ENCODE measurements at places on chromosomes 16 and 17.

DNA sequence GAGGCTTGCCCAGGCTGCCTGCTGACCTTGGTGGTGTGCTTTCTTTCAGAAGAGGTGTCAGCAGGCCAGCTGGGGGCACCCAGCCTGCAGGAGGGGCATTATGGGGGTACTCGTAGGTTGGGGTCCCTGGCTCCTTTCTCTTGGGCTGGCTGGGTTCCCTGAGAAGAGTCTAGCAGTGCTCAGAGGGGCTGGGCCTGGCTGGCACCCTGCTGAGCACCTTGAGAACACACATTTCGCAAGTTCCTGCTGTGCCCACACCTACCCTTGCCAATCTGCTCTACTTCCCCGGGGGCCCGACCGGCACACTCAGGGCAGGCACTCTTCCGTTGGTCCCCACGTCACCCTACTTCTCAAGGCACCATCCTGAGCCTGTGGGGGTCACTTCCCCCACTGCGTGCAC is 5.1 kb downstream of the CEMP1 start:
- H3K27ac ChIP-seq: no peak overlapping the region
- H3K27me3 ChIP-seq: peaks cover 8% of the 10 kb centered on the region
- peaks cover 3% of the 10 kb centered on the region for H3K4me1 ChIP-seq

- no peak overlapping the region for H3K4me3 ChIP-seq
- no peaks in the 10 kb centered on the region for H3K36me3 ChIP-seq
- peaks cover 20% of the 10 kb centered on the region for H3K27me3 ChIP-seq
- H3K27ac ChIP-seq: no peak overlapping the region
- H3K4me1 ChIP-seq: peaks cover 11% of the 10 kb centered on the region
Measured at GRCh38 chr16:2773188-2773968, 3.7 kb downstream of the ELOB start.

GRCh38 chr16:30802936-30803335 is 15.9 kb upstream of the ZNF629 start:
- no peak overlapping the region for H3K4me3 ChIP-seq
- peaks cover 3% of the 10 kb centered on the region for H3K27me3 ChIP-seq
- no peak for DNase-seq

GRCh38 chr16:31474173-31474714 is 2.3 kb downstream of the TGFB1I1 start:
- H3K4me3 ChIP-seq: no peak overlapping the region
- H3K4me1 ChIP-seq: peaks cover 8% of the 10 kb centered on the region
- peaks cover 25% of the 10 kb centered on the region for H3K27me3 ChIP-seq
- peaks cover 4% of the 10 kb centered on the region for H3K36me3 ChIP-seq

DNA sequence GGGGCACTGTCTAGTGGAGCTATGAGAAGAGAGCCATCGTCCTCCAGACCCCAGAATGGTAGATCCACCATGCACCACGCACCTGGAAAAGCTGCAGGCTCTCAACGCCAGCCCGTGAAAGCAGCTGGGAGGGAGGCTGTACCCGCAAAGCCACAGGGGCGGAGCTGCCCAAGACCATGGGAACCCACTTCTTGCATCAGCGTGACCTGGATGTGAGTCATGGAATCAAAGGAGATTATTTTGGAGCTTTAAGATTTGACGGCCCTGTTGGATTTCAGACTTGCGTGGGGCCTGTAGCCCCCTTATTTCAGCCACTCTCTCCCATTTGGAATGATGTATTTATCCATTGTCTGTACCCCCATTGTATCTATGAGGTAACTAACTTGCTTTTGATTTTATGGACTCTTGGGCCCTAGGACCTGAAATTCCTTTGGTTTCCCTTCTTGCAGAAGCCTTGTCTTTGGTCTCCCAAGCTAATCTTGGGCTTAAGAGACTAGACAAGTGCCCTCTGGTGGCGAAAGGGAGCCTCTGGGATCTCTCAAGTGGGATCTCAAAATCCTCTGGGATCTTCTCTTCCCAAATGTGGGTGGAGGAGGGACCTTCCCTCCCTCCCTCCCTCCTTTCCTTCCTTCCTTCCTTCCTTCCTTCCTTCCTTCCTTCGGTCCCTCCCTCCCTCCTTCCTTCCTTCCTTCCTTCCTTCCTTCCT is 58.2 kb upstream of the HAPSTR1 start:
- no peak overlapping the region for H3K27ac ChIP-seq
- H3K36me3 ChIP-seq: no peaks in the 10 kb centered on the region
- no peaks in the 10 kb centered on the region for H3K4me1 ChIP-seq
- DNase-seq: peak; percentile 28

DNA sequence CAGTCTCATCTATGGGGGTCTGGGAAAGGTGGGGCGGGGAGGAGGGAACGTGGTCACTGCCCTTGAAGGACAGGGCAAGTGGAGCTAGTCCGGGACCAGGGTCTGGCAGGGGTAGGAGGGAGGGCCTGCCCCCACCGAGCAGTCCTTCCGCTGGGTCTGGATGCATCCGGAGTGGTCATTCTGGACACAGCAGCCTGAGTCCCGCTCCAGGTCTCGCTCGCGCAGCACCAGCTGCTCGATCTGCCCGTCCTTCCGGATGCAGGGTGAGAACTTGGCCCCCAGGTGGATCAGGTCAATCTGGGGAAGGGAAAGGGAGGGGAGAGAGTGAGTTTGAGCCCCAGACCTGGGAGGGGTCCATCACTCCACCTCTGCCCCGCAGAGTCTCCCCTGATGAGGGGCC is 6.8 kb downstream of the AANAT start:
- H3K4me3 ChIP-seq: no peak overlapping the region
- no peak overlapping the region for H3K27ac ChIP-seq
- H3K36me3 ChIP-seq: no peaks in the 10 kb centered on the region
- H3K27me3 ChIP-seq: peaks cover 5% of the 10 kb centered on the region

GRCh38 chr17:29828676-29829284 is 101.2 kb downstream of the SSH2 start:
- H3K36me3 ChIP-seq: no peaks in the 10 kb centered on the region
- H3K4me3 ChIP-seq: no peak overlapping the region
- H3K27ac ChIP-seq: no peak overlapping the region
- peaks cover 14% of the 10 kb centered on the region for H3K4me1 ChIP-seq
- H3K27me3 ChIP-seq: no peaks in the 10 kb centered on the region

DNA sequence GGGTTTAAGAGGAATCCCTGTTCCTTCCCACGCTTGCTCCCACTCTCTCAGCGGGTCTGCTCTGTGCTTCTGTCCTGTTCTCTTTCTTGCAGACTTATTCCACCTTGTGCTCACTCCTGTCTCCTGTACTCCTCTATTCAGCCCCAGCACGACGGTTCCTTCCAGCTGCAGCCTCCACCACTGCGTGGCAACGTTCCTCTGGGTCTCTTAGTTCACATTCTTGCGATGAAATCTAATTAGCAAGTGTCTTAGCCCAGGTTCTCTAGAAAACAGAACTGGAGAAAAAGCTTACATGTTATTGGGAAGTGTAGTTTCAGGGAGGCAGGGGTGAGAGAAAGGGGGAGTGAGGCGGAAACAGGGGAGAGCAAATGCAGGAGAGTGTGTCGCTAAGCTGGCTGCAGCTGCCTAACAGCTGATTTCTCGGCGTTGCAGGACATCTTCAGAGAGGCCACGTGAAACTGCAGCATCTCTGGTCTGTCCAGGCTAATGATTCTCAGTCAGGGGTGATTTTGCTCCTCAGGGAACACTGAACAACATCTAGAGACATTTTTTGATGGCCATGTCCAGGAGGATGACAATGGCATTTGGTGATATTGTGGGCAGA is 213.2 kb upstream of the NLRP1 start:
- DNase-seq: no peak
- H3K4me1 ChIP-seq: peaks cover 33% of the 10 kb centered on the region

DNA sequence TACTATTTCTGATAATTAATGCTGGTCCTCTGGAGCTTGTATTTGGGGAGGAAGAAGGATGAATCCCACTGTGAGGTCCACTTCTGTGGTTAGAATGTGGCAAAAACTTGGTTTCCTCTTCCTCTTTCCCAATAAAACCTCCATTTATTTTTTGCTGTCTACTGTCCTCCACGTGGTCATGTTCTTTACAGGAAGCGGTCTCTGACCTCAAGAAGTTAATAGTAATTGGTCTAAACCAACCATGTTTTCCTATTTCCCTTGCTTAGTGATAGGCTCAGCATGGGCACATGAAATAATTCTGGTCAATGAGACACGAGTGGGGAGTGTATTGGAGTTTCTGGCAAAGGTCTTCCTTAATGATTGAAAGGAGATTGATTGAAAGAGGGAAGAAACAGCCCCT is 33.9 kb downstream of the CHP2 start:
- H3K36me3 ChIP-seq: no peaks in the 10 kb centered on the region
- peaks cover 2% of the 10 kb centered on the region for H3K27me3 ChIP-seq
- DNase-seq: no peak
- H3K4me1 ChIP-seq: no peaks in the 10 kb centered on the region
- H3K4me3 ChIP-seq: no peak overlapping the region

- H3K4me1 ChIP-seq: peaks cover 58% of the 10 kb centered on the region
- H3K27me3 ChIP-seq: peaks cover 15% of the 10 kb centered on the region
- no peak for DNase-seq
- no peak overlapping the region for H3K4me3 ChIP-seq
Measured at GRCh38 chr17:27488231-27488630, 32.0 kb downstream of the KSR1 start.

- no peak overlapping the region for H3K4me3 ChIP-seq
- peaks cover 2% of the 10 kb centered on the region for H3K4me1 ChIP-seq
- DNase-seq: no peak
- H3K36me3 ChIP-seq: no peaks in the 10 kb centered on the region
- no peak overlapping the region for H3K27ac ChIP-seq
Measured at GRCh38 chr17:32931686-32932085, 3.7 kb downstream of the TMEM98 start.

DNA sequence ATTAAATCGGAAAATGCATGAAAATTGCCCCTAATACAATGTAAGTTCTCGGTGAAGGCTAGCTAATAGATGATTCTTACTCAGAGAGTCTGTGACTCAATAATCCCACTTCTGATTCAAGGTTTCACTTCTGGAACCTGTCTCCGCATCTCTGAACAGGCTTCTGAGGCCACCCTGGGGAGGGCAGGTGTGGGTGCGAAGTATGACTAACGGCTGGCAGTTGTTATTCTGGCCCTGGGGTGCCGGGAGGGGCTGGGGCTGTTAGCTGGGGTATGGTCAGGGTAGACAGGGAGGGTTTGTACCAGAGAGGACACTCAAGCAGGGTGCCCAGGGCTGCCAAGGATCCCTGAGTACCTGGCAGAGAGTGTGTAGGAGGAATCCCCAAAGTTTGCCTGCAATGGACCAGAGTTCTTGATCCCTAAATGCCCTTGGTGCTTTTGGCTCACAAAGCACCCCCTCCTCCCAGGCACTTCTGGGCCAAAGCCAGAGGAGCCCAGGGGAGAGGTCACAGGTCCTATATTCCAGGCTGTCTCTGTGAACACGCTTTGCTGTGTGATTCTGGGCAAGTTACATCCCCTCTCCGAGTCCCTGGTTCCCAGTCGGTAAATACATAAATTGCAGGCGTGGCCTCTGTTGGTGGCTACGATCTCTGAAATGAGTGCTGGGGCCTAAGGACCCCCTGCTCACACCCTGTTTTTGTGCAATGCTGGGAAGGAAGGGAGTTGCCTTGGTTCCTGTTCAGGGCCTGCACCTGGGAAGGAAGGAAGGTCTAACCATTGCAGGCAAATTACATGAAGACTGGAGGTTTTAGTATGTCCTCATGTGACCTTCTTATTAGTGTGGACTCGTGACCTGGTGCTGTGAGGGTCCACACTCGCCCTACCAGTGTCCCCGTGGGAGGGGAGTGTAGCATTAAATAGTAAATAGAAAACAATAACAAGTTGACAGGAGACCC is 49.9 kb upstream of the CPNE2 start:
- peaks cover 7% of the 10 kb centered on the region for H3K36me3 ChIP-seq
- peaks cover 5% of the 10 kb centered on the region for H3K4me1 ChIP-seq
- peaks cover 6% of the 10 kb centered on the region for H3K27me3 ChIP-seq
- no peak for DNase-seq
- no peak overlapping the region for H3K27ac ChIP-seq

- no peak overlapping the region for H3K27ac ChIP-seq
Measured at GRCh38 chr16:76732894-76733293, 455.7 kb downstream of the CNTNAP4 start.

GRCh38 chr16:23025692-23026307 is 123.5 kb downstream of the USP31 start:
- no peak for DNase-seq
- H3K36me3 ChIP-seq: no peaks in the 10 kb centered on the region
- H3K4me1 ChIP-seq: peaks cover 17% of the 10 kb centered on the region
- no peak overlapping the region for H3K4me3 ChIP-seq
- H3K27me3 ChIP-seq: no peaks in the 10 kb centered on the region

DNA sequence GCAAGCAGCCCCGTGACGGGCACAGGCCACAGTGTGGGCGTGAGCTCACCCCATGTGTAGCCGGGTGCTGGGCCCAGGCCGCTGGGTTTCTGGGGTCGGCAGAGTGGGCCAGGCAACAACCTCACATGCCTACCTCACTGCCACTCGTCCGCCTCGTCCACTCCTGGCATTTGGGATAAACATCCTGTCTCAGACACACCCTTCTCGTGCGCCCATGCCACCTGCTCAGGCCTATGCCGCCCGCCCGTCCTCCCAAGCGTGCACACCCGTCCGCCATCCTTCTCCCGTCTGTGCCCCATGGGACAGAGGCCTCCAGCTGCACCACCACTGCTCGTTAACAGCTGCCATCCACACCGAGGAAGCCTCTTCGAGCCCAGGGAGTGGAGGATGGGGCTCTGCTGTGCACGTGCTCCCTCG is 64.3 kb downstream of the KLHDC4 start:
- peak overlapping the region; percentile 55 for H3K27ac ChIP-seq
- peak overlapping the region; percentile 56 for H3K4me3 ChIP-seq
- peaks cover 38% of the 10 kb centered on the region for H3K4me1 ChIP-seq
- H3K36me3 ChIP-seq: no peaks in the 10 kb centered on the region
- DNase-seq: peak; percentile 49

DNA sequence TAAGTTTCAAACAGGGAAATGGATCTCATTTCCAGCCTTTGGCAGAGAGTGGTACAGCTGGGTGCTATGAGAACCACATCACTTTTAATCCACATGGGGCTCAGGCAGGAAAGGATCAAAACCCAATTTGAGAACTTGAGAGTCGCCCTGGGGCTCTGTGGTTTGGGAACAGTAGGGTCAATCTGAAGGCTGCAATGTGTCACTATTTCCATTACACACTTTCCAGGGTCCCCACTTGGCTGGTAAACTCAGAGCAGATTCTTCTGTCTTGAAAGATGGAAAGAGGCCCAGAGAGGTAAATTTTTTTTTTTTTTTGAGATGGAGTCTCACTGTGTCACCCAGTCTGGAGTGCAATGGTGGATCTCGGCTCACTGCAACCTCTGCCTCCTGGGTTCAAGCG is 6.7 kb upstream of the HIGD1B start:
- no peaks in the 10 kb centered on the region for H3K27me3 ChIP-seq
- peaks cover 15% of the 10 kb centered on the region for H3K4me1 ChIP-seq
- no peaks in the 10 kb centered on the region for H3K36me3 ChIP-seq
- H3K27ac ChIP-seq: no peak overlapping the region
- no peak overlapping the region for H3K4me3 ChIP-seq

DNA sequence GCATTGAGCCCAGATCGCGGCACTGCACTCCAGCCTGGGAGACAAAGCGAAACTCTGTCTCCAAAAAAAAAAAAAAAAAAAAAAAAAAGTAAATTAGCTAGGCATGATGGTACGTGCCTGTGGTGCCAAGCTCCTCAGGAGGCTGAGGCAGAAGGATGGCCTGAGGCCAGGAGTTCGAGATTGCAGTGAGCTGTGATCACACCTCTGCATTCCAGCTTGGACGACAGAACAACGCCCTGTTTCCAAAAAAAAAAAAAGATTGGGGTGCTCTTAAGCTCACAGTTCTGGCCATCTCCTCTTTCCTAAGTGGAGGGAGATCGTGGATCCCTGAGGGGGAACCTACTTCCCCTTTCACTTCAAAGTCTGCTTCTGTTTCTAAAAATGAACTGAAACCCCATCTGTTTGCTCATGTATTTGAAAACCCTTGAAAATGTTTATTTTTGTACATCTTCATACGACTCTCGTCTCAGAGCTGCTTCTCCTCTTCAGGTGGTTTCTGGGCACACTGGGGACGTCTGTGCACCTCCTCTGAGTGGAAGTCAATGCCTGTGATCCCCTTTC is 138.8 kb downstream of the PRKCA start:
- no peak for DNase-seq
- no peak overlapping the region for H3K4me3 ChIP-seq
- H3K4me1 ChIP-seq: no peaks in the 10 kb centered on the region
- H3K27me3 ChIP-seq: peaks cover 1% of the 10 kb centered on the region

Data from glutamatergic neuron (in vitro differentiated cells).